A549 treated with CpdA at 1 μM for 4 hours (cell line): ENCODE measurements at places on chromosomes 1 and 21. TPM values are rescaled to one million over a fixed set of nuclear protein-coding genes. Genes with fewer than 3 reads are reported as not detected.

B4GALT2 gene
- total RNA-seq = 42.9 to 70.0 TPM (median 64.8 TPM) in 5 replicates

GJA9 gene
- total RNA-seq = 0.06 TPM in 1 of 5 replicates, not detected in the others

GJB5 gene
- total RNA-seq = 0.03 to 0.13 TPM (median 0.09 TPM) in 3 of 5 replicates, not detected in the others

APCS gene
- not detected in 5 replicates for total RNA-seq

CHIA gene
- total RNA-seq = not detected in 5 replicates

BCAN gene
- 0.08 to 0.12 TPM in 2 of 5 replicates, not detected in the others for total RNA-seq

KRTAP19-1 gene
- not detected in 5 replicates for total RNA-seq

RHOU gene
- 4.3 to 7.2 TPM (median 7.0 TPM) in 5 replicates for total RNA-seq

HSPA6 gene
- 1.4 to 11.8 TPM (median 3.5 TPM) in 5 replicates for total RNA-seq

IKBKE gene
- total RNA-seq = 7.4 to 9.5 TPM (median 8.8 TPM) in 5 replicates

PODN gene
- total RNA-seq = 0.02 TPM in 1 of 5 replicates, not detected in the others

C1QC gene
- total RNA-seq = not detected in 5 replicates

GPR37L1 gene
- 0.13 to 0.20 TPM (median 0.17 TPM) in 5 replicates for total RNA-seq

CHIT1 gene
- total RNA-seq = not detected in 5 replicates

HENMT1 gene
- 4.0 to 6.0 TPM (median 4.8 TPM) in 5 replicates for total RNA-seq

NUP210L gene
- total RNA-seq = not detected in 5 replicates

MTX1 gene
- 66.1 to 77.7 TPM (median 70.8 TPM) in 5 replicates for total RNA-seq

TSPEAR gene
- 0.04 TPM in 1 of 5 replicates, not detected in the others for total RNA-seq

SPRR2B gene
- not detected in 5 replicates for total RNA-seq

NBPF10 gene
- 0.49 to 0.78 TPM (median 0.55 TPM) in 5 replicates for total RNA-seq

PLPPR4 gene
- total RNA-seq = not detected in 5 replicates

BACH1 gene
- 5.8 to 9.3 TPM (median 8.3 TPM) in 5 replicates for total RNA-seq

PKLR gene
- not detected in 5 replicates for total RNA-seq

HRNR gene
- total RNA-seq = 0.01 TPM in 1 of 5 replicates, not detected in the others

CFHR1 gene
- 0.16 to 0.40 TPM (median 0.22 TPM) in 4 of 5 replicates, not detected in the other for total RNA-seq

TMOD4 gene
- total RNA-seq = 0.25 to 0.35 TPM in 2 of 5 replicates, not detected in the others

NBPF20 gene
- 3.6 to 4.2 TPM (median 3.9 TPM) in 5 replicates for total RNA-seq

PEX10 gene
- total RNA-seq = 17.7 to 23.7 TPM (median 20.8 TPM) in 5 replicates

CDC20 gene
- total RNA-seq = 165 to 205 TPM (median 195 TPM) in 5 replicates

OR2L3 gene
- not detected in 5 replicates for total RNA-seq

USP1 gene
- 21.5 to 30.4 TPM (median 21.7 TPM) in 5 replicates for total RNA-seq

CYP2J2 gene
- 0.05 to 0.09 TPM in 2 of 5 replicates, not detected in the others for total RNA-seq

STPG1 gene
- 5.7 to 8.7 TPM (median 6.7 TPM) in 5 replicates for total RNA-seq

KRTAP21-2 gene
- not detected in 5 replicates for total RNA-seq

DIO1 gene
- total RNA-seq = not detected in 5 replicates

BMP8B gene
- total RNA-seq = 3.1 to 4.3 TPM (median 4.1 TPM) in 5 replicates

CRB1 gene
- total RNA-seq = not detected in 5 replicates

ELAPOR1 gene
- 0.43 to 1.1 TPM (median 0.51 TPM) in 5 replicates for total RNA-seq

FAM167B gene
- 0.55 to 1.0 TPM (median 0.80 TPM) in 5 replicates for total RNA-seq

GBP6 gene
- not detected in 5 replicates for total RNA-seq

MIXL1 gene
- 0.06 to 0.24 TPM in 2 of 5 replicates, not detected in the others for total RNA-seq

KLHDC7A gene
- total RNA-seq = 1.2 to 2.0 TPM (median 1.3 TPM) in 5 replicates

SVBP gene
- total RNA-seq = 14.7 to 16.0 TPM (median 15.1 TPM) in 5 replicates

PLA2G5 gene
- total RNA-seq = not detected in 5 replicates

ACTL8 gene
- 1.2 to 1.9 TPM (median 1.7 TPM) in 5 replicates for total RNA-seq

S100A8 gene
- total RNA-seq = not detected in 5 replicates
